Stromal cell of bone marrow (primary cell): ENCODE measurements at places on chromosomes 3 and 15.

DNA sequence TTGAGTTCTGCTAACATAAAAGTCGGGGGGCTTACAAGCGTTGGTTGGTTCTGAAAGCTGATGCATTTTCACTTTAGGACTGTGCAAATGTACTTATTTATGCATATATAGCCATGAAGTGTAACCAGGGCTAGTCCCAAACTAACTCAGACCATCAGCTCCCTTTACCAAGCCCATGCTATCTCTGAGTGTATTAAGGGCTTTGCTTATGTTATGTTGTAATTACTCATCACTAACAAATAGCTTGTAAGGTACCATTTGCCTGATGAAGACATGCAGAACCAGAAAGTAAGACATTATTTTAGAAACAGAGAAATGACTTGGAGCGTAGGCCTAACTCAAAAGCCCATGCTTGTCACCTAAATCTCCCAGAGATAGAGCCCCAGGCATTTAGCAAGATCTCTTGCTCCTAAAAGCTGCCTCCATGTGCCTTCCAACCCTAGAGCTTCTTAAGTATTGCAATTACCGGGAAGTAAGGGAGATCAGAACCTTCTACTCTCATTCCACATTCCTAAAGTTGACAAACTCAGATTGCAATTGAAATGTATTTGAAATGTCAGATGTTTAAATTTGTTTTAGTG lies 362.9 kb upstream of the RBMS3 start:
- no peak for DNase-seq

DNA sequence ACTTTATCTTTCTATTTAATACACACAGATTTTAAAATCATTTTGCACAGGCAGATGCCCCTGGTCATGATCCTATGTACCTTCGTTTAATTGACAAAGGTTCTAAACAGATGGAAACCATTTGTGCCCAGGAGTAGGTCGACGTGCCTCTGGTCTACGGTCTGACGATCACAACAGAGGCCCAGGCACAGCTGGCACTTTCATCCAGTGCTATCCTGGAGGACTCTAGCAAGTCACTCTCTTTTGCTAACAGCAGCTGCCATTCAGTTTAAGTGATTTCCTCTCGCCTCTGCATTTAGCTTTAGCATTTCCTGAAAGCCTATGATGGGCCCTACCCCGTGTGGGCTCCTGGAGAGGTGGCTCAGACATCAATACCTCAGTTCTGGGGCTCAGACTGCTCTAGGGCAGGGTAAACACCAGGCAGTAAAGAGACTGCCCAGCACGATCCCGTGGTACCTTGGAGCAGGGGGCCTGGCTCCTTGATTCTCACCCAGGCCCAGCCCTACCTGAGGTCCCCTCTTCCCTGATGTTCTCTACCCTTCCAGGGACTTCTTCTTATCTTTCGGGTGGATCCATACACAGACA lies 83.2 kb upstream of the SNRPA1 start:
- DNase-seq = no peak

DNA sequence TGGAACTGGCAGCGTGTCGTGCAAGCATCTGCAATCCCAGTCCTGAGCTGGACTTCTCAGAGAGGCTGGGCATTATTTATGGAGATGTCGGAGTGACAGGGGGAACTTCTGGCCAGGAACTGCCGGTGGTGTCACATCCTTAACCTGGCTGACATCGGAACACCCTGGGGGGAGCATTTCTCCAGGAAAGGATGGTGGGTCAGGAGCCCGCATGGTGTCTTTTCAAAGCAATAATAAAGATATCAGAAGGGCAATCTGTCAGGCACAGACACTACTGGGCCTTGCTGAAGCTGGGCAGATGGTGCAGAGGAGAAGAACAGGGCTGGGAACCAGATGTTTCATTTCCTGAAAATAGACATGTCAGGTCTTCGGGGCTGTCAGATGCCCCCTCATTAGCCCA lies 133.5 kb downstream of the WNT7A start:
- no peak for DNase-seq

DNA sequence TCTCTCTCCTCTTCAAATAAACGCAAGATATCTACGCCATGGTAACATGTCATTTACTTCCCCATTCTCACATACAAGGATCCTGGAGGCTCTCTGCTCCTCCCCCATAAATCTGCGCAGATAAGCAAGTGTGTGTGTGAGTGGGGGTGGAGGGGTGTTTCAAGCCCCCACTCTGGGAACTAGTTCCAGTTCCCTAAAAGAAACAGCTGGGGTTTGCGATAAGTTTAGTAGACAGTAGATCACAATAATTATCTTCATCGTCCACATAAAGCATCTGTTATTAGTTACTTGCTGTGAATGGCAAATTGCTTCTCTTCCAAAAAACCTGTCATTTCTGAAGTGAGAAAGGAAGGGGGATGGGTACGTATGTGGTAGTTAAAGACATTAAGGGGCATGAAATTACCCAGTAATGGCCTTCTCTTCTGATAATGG lies 79.8 kb downstream of the RBPMS2 start:
- DNase-seq = no peak

DNA sequence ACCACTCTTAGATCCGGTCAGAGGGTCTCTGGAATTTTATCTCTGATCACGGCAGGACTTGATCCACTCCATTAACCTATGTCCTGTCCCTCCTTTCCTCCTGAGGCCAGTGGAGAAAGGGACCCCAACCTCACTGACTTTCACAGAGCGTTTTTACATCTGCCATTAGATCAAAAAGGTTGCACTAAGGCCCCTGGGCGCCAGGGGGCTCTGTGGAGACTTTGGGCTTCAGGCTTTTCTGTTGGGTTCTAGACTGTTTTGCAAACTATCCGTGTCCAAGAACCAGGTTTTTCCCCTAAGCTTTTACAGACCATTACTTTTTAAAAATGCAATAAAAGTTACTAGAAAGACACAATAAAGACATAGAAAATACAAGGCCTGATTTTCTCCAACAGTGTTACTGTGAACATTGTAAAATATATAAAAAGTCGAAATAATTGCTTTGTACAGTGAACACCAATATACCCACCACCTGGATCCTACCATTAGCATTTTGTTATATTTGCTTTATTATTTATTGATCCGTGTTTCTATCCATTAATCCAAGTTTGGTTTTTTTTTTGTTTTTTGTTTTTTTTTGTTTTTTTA lies 159.7 kb downstream of the POLR2M start:
- peak; percentile 18 for DNase-seq

GRCh38 chr3:150073031-150073430 lies 102.3 kb upstream of the PFN2 start:
- DNase-seq = no peak

GRCh38 chr3:177676947-177677587 lies 479.8 kb upstream of the TBL1XR1 start:
- no peak for DNase-seq

DNA sequence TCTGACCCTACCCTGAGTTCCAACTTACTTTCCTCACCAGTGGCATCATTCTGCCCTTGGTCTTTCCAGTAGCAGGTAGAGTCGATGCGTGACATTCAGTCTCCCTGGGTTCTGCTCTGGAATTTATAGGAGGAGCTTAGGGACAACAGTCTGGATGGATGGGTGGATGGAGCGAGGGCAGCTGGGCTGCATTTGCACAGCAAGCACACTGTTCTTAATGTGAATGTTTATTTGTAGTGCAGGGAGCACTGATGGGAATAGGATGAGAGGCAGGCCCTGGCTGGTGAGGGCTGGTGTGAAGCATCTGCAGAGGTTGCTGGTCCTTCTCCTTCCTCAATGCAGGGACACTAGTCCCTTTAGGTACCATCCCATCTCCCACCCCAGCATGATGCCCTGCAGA lies 176.2 kb downstream of the EPHB1 start:
- no peak for DNase-seq

DNA sequence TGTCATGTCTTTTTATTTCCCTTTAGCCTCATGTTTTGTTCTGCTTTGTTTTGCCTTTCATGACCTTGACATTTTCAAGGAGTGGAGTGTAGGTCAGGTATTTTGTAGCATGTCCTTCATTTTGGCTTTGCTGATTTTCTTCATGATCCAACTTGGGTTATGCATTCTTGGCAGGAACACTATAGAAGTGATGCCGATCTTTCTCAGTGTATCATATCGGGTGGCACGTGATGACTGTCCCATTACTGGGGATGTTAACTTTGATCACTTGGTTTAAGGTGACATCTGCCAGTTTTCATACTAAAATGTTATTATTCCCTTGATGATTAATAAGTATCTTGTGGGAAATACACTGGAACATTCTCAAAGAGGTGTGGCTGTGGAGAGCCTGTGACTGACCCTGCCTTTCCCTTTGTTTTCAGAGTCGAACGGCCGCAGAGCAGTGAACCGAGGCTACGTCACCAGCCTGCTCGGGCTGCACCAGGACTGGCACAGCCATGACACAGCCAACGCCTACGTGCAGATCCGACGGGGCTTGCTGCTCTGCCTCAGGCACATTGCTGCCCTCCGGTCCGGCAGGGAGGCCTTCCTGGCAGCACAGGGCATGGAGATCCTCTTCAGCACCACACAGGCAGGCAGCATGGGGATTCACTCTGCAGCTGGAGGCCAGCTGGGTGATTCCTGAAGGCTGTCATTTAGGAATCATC lies 167.7 kb downstream of the AGBL1 start:
- no peak for DNase-seq

DNA sequence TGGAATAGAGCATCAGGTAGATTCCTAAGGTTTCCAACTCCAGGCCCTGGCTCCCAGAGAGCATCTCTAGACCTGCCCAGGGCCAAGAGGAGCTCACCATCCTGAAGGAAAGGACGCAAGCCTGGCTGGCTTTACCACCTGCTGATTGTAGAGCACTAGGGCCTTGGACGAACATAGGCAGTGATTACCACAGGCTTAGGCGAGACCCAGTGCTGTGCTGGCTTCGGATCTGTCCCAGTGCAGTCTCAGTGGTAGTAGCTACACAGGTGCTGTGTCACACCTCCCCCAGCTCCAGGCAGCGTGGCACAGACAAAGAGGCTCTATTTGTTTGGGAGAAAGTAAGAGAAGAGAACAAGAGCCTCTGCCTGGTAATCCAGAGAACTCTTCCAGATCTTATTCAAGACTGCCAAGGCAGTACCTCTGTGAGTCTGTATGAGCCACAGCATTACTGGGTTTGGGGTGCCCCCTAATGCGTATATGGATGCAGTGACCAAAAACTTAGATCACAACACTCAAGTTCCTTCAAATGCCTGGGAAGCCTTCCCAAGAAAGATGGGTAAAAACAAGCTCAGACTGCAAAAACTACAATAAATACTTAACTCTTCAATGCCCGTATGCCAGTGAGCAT lies 25.4 kb downstream of the ISG20 start:
- DNase-seq = no peak

- no peak for DNase-seq
Observed at GRCh38 chr3:27072810-27073651, 296.2 kb downstream of the NEK10 start.

GRCh38 chr3:99199021-99199420 lies 297.5 kb upstream of the DCBLD2 start:
- DNase-seq = no peak

DNA sequence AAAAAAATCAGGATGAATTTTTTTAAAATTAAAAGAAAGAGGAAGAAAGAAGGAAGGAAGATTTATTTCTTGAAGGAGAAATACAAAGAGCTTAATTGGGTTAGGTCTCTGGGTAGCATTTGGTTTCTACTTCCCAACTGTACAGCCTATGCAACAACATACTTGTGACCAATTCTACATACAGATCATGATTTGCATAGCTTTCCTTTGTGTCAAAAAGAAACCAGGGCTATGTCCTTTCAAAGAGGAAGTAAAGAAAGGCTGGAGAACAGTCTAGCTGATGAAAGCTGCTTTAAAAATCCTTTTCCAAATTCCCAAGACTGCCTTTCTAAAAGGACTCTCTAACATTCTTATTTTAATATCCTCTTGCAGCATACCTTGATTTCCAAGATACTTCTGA lies 6.1 kb upstream of the HGD start:
- peak; percentile 11 for DNase-seq

GRCh38 chr3:189572249-189572648 lies 58.9 kb upstream of the TP63 start:
- DNase-seq = no peak

- DNase-seq = no peak
Observed at GRCh38 chr15:69637818-69638217, 185.2 kb downstream of the RPLP1 start.
